ENCODE measurements at places on chromosomes 6 and 20. TPM values are rescaled to one million over a fixed set of nuclear protein-coding genes. Genes with fewer than 3 reads are reported as not detected.

DNA sequence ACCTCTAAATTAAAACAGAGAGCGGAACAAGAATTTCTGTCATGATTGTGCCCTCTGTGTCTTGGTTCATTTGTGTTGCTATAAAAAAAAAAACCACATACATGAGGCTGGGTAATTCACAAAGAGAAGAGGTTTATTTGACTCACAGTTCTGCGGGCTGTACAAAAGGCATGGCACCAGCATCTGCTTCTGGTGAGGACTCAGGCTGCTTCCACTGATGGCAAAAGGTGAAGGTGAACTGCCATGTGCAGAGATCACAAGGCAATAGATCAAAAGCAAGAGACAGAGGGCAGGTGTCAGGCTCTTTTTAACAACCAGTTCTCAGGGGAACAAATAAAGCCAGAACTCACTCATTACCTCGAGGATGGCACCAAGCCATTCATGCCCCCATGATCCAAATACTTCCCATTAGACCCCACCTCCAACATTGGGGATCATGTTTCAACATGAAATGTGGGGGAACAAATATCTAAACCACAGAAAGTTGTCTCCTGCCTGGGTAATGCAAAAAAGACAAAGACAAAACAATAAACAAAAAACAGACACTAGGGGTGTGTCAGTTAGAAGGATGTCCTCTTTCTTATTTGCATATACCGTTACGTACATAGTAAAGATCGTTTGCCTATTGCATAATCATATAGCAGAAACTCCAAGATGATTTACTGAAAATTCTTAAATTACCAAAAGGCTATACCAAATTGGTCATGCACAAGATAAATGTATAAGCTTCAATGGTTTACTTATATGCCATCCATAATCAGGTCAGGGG is 17.0 kb downstream of the SERPINB9 start:
- no peak for DNase-seq

DNA sequence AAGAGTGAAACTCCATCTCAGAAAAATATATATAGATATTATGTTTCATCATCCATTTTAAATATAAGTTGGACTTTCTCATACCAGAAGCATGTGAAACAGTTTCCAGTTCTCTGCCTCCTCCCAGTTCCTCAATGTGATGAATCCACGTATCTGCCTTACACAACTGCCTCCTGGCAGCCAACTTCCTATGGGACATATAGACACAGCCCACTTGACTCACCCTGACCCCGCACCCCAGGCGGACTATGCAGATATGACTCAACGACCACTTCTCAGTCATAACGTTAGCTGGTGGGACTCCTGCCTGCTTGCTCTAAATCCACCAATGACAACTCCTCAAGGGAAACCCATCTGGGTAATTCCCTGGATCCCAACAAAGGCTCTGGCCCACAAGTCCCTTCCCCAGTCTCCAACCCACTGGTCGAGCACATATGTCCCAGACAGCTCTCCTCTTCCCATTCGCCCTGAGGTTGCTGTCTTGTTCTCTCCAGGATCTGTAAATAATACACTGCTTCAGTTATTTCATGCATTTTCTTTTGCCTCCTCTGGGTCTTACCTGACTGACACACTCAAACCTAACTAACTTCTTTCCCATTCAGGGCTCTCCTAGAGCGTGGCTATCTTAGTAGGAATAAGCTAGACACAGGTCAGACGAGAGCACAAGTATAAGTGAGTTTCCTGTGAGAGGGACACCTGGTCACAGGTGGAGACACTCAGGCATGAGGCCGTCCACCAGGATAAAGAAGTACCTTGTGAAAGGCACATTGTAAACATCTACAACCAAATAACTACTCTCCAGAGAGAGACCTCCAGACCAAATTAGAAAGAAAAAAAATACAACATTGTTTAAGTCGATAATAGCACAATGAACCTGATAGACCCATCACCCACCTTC is 548.5 kb downstream of the CD83 start:
- no peak for DNase-seq

DNA sequence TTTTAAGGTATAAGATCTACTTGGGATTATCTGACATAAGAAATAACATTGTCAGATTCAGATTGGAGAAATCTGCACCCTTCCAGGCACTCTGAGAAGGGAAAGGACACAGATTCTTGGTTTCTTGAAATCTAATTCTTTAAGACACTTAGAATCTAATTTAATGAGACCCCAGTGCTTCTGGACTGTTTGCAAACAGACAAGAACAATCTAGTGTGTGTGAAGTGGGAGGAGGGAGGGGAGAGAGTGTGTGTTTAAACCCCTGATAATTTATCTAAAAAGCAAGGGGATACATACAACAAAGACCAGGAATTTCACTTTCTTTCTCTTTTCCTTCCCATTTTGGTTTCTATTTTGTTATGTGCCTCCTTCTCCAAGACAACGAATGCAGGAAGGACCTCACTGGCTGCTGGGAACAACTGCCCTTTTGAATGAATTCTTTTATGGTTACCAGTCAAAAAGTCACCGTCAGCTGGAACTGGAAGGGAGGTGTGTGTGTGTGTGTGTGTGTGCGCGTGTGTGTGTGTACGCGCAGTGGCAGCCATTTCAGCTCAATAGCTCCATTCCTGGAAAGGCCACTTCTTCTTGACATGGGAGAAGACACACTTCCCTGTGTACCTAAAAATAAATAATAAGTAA is 129.4 kb downstream of the BCAS1 start:
- no peak for DNase-seq

GRCh38 chr6:12548526-12548925 is 168.0 kb upstream of the PHACTR1 start:
- DNase-seq, result no peak

DNA sequence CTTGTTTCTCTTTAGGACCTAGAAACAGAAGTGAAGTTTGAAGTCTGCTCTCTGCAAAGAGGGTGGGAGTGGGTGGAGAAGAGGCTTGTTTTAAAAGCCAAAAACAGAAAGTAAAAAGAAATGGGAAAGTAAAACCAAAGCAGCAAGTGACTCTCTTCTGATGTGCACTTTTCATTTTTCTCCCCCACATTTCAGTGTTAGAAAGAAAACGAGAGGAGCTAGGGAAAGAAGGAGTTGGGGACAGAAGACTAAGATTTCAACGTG is 1.3 kb downstream of the C6orf141 start:
- DNase-seq, result no peak

GRCh38 chr6:163180874-163181541 is 233.5 kb upstream of the QKI start:
- DNase-seq, result no peak

GRCh38 chr6:137661601-137662000 is 167.4 kb upstream of the OLIG3 start:
- peak; percentile 46 for DNase-seq

- no peak for DNase-seq
Measured at GRCh38 chr20:48286601-48287000, 501.3 kb upstream of the SULF2 start.

DNA sequence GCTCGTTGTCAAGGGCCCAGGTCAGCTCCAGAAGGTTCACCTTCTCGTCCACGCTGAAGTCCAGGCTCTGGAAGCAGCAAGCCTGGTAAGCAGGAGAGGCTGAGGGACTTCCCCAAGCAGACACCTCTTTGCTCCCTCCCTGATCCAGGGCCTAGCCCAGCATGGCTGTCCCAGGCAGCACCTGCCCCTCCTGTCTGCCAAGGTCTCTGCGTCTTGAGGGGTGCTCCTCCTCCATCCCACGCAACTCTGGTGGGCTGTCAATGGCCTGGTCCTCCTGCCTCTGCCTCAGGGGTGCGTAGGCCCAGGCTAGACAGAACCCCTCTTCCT is 87.1 kb downstream of the NINL start:
- no peak for DNase-seq

Gene SPAG4
- total RNA-seq, result 21.8 TPM

Gene TCF21
- not detected for total RNA-seq

All from CD4-positive, CD25-positive, alpha-beta regulatory T cell (primary cell).